ENCODE measurements at places on chromosomes 1 and 21.

- DNase-seq: no peak
Observed at GRCh38 chr1:48039088-48040054, 42.2 kb upstream of the TRABD2B start.

GRCh38 chr1:1433804-1434130, 1.7 kb upstream of the VWA1 start:
- DNase-seq: peak; percentile 43

DNA sequence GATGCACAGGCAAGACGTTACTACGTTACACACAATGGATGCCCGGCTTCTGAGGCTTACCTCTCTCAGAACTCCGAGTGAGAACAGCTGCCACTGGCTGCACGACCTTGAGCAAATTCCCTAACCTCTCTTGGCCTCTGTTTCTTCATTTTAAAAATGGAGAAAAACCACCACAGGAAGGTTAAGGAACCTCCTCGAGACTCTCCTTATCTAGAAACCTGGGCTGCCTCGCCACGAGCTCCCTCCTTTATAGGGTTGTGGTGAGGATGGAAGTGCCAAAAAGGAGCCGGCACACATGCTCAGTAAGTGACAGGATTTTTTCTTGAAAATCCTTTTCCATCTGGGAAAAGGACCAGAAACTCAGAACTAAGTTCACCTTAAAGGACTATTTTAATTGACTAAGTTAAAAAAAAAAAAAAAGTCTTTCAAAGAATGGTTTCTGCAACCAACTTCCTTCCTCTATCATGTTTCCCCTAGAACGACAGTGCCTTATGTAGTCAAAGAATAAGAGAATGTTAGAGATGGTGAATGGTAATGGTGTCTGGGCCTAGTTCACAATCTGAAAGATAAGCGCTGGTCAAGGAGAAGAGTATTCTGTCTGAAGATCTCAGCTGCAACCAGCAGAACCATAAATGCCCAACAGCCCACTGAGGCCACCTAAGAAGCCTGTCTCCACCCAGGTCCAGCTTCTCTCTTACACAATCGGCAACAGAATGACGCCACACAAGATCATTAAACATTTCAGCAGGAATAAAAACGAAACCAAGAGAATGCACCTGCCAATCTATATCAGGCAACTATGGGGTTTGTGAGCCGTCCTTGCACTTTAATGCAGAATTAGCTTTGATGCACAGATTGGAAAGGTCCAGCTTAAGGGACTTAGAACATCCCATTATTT, 64.9 kb downstream of the SLC45A1 start:
- no peak for DNase-seq

GRCh38 chr1:104878203-104878909, 1128.7 kb downstream of the AMY1C start:
- no peak for DNase-seq

DNA sequence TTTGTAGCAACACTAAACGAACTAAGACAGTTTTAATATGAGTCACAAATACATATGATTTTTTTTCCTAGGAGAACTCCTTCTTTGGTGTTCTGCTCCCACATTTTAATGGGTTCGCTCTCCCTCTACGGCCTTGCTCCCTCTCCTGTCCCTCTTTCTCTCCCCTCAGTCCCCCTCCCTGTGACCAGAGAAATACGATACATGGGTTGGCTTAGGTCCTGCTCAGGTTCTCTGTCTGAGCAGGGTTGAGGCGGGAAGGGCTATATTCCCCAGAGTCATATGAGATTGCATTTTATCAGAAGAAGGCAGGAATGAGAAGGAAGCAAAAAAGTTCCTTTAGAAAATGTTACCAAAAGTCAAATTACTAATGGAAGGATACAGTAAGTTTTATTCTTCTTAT, 44.6 kb downstream of the UBE2U start:
- DNase-seq: no peak

DNA sequence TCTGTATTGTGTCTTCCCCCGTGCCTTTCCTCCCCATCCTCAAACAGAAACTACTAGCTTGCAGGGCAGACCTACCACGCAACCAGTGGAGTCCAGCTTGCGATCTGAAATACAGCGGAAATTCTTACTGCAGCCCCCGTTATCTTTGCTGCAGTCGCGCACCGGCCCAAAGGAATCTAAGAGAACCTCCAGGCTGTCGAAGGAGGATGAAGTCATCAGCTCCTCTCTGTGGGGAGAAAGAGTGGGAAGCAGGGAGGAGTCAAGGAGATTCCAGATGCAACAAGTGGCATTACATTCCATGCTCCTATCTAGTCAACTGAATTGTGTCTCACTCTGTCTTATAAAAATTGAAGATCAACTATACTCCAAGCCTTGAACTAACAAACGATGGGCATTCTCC, 206.9 kb downstream of the ASTN1 start:
- no peak for DNase-seq

DNA sequence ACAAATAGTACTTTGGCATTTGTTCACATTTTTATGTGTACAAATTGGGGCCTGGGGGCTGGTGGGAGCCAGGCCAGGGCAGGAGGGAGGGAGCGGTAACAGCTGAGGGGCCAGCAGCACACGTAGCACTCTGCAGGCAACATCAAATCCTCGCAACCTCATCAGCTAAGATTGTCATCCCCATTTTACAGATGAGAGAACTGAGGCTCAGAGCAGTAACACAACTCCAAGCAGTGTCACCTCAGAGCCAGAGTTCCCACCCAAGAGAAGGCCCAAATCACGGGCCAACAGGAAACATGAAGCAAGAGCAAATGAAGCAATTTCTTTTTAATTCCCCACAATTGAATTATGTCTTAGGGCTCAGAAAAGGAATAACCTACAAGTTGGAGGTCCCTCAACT, 14.1 kb downstream of the IFFO2 start:
- DNase-seq: no peak

GRCh38 chr1:35576061-35576765, 3.1 kb downstream of the TFAP2E start:
- DNase-seq: no peak
